ENCODE measurements at places on chromosomes 3 and 15.

GRCh38 chr15:38521316-38521715, 43.3 kb downstream of the RASGRP1 start:
- DNase-seq: no peak

DNA sequence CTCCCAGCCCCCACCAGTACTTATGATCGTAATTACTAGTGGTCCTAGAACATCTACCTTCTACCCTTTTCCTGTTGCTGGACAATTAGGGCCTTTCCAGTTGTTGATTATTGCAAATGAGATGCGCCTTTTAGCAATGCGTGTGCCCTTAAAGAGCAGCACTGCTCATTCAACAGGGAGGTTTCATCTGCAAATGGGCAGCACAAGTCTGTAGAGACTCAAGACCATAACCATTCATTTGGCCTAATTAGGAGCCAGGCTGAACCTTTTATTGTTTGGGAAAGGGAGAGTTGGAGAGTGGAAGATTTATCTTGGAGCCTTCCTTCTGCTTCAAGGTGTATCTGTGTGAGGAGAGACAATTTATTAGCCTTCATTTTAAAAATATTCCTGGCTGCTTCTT, 42.3 kb downstream of the BOC start:
- DNase-seq: no peak

GRCh38 chr15:69820819-69821218, 276.9 kb downstream of the TLE3 start:
- DNase-seq: no peak

DNA sequence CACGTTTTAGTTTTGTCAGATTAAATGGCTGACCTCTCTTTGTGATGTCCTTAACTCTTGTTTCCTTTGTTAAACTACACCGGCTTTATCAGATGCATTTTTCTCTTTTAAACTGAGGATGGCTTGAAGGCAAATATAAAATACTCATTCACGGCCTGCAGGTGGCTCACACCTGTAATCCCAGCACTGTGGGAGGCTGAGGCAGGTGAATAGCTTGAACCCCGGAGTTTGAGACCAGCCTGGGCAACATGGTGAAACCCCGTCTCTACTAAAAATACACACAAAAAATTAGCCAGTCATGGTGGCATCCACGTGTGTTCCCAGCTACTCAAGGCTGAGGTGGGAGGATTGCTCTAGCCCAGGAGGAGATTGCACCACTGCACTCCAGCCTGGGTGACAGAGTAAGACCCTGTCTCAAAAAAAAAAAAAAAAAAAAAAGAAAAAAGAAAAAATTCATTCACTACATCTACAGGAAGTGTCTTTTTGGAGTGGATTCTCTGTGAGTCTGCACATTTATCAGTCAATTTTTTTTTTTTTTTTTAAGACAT, 34.7 kb upstream of the SACM1L start:
- no peak for DNase-seq

DNA sequence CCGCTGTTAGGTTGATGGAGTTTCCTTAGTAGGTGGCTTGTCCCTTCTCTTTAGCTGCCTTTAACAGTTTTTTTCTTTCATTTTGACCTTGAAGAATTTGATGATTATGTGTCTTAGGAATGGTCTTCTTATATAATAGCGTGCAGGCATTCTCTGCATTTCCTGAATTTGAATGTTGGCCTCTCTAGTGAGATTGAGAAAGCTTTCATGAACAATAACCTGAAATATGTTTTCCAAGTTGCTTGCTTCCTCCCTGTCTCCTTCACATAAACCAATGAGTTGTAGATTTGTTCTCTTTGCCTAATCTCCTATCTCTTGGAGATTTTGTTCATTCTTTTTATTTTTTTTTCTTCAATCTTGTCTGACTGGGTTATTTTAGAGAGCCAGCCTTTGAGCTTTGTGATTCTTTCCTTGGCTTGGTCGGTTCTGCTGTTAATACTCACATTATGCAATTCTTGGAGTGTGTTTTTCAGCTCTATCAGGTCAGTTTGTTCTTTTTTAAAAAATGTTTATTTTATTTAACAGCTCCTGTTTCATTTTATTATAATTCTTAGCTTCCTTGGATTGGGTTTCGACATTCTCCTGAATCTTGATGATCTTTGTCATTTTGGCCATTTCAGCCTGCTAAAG, 627.9 kb downstream of the SI start:
- no peak for DNase-seq

- DNase-seq: no peak
These were observed 25.0 kb downstream of the GPR160 start for GRCh38 chr3:170062769-170063168.

Data from bronchial epithelial cell (primary cell).